ENCODE measurements at places on chromosomes 1 and 21.

DNA sequence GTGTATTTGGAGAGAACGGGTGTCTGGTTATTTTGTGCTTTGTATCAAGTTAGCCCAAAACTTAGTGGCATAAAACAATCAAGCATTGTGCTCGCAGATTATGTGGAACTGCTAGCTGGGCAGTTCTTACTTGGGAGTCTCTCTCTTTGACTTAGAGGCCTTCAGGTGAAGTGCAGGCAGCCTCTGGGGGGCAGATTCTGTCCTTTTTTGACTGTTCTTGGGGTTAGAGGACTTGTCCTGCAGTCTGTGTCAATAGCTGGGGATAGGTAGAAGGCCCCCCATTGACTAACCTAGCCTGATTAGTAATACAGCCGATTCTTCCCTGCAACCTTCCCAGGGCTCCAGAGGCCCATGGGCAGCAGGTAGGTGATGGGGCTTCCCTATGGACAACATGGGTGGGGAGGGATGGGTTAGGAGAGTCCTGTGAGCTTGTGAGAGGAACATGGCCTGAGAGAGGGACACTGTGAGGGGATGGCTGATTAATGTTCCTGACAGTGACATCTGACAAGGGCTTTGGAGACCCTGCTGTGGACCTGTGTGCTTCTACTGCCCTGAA is 37.2 kb upstream of the ACOT11 start:
- no peak for DNase-seq

- no peak for DNase-seq
Measured at GRCh38 chr1:247701338-247701737, 15.1 kb downstream of the OR6F1 start.

- no peak for DNase-seq
Measured at GRCh38 chr1:151372058-151372934, at the start of gene SELENBP1. SELENBP1 (minus strand) TSS chr1:151372705; CDS start chr1:151372641, 64 bp downstream.

GRCh38 chr21:43637530-43638158 is 21.6 kb downstream of the HSF2BP start:
- DNase-seq, result no peak

DNA sequence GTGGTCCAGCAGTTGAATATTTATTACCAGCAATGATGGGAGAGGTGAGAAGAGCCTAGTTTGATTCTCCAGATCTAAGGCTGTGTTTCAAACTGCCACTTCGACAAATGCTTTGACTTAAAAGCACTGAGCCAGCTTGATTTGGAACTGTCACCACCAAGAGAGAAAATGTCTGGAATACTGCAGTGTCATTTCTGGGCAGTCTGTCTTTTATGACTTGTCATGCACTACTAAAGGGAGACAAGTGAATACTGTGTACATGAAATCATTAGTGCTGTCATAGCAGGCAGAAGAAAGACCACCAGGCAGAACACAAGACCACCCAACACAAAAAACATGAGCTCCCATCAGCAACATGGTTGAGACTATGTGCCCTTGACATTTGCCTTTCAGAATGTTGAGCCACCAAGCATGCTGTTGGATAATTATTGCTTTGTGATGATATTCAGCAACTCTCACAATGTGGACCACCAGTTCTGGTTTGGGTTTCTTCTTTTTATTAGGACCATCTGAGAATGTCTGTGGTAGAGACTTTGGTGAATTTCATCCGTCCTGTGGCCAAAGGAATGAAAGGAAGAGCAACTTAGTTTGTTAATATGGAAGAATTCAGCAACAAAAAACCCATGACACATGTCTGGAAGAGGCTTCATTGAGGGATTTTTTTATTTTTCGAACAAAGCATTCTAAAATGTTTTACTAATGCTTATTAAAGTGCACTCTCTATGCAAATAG is 125.8 kb downstream of the NTMT2 start:
- no peak for DNase-seq

GRCh38 chr1:216961516-216961915 is 238.3 kb upstream of the ESRRG start:
- no peak for DNase-seq

GRCh38 chr1:119430486-119430885 is 15.5 kb downstream of the HSD3B2 start:
- no peak for DNase-seq

- DNase-seq, result no peak
Measured at GRCh38 chr21:32130031-32130891, 148.6 kb downstream of the MIS18A start.

DNA sequence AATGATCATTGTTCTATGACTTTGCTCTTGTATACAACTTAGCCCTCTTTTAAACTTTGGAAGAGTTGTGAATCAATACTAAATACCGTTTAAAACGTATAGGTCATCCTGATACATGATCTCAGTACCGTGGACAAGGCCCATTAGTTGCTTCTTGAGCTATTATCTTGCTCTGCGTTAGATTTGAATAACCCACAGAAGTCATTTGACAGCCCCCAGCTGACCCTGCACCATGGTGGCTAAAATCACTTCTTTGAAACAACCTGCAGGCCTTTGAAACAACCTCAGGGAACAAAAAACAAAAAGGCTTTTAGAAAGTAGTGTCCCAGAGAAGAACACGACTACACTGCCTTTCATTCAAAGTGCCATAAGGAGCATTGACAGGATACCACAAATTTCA is 473.0 kb upstream of the ADGRL2 start:
- no peak for DNase-seq

DNA sequence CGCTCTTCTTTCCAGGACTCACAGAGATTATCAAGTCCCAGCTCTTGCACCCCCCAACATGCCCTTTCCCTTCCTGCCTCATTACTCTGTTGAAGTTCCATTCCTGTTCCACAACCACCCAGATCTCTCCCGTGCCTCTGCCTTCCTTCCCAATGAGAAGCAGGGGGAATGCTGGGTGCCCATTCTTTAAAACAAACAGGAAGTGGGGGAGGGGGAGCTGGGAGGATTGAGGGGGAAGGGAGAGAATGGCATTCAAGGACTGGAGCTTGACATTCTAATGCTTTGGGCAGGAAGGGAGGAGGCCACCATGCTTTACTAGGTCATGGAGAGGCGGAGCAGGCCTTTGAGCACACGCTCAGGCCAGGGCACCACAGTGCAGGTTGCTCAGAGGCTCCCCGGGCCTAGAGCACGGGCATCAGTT is 150.3 kb upstream of the IRF2BP2 start:
- no peak for DNase-seq

DNA sequence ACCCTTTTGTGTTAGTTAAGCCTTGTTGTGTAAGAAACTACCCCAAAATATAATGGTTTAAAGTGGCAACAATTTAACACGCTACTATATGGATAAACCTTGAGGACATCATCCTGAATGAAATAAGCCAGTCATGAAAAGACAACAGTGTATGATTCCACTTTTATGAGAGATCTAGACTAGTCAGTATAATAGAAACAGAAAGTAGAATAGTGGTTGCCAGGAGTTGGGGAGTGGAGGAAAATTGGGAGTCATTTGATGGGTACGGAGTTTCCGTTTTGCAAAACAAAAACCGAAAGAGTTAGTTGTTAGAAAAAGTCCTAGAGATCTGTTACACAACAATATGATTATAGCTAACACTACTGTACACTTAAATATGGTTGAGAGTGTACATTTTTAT is 16.0 kb upstream of the CHIA start:
- no peak for DNase-seq

- DNase-seq, result no peak
Measured at GRCh38 chr21:44962403-44962966, 22.7 kb downstream of the SLX9 start.
